ENCODE measurements at places on chromosomes 5 and 9. TPM values are rescaled to one million over a fixed set of nuclear protein-coding genes. Genes with fewer than 3 reads are reported as not detected.

DNA sequence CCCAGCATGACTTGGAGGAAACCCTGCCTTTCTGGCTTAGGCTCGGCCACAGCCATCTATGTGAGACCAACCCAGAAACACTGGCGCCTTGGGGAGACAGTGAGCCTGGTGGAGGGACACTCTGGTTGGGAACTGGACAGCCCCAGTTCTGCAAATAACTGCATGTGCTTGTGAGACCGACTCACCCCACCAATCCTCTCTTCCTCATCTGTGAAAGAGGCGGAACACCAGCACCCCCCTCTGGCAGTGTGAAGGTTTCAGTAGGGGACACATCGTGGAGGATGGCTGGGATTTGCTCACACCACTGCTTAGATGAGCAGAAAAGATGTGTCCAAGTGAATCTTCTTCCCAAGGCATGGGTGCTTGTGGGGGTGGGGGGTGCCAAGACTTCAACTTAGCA lies 43.4 kb upstream of the N4BP3 start:
- DNase-seq: peak; percentile 73

GRCh38 chr9:130194378-130194932 lies 22.3 kb downstream of the NCS1 start:
- DNase-seq: no peak

DIPK1B gene
- 0.21 TPM for total RNA-seq

DNA sequence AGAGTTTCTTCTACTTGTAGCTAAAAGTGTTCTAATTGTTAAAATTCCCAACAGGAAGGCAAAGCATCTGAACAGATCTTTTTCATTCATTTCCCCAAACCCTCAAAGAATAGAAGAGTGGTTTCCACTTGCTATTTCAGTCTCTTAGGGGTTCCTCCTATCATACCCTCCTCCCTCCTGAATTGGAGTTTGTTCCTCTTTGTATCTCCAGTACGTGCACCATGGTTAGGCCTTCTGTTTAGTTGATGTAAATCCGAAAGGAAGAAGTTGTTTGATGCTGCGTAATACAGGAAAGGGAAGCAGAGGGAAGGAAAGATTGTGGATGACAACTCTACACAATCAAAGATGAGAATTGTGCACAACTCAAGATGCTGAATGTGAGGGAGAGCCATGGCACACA lies 303.6 kb downstream of the PIK3R1 start:
- no peak for DNase-seq

FAM221B gene
- total RNA-seq: not detected

ODF2 gene
- total RNA-seq: 73.5 TPM

SLC6A3 gene
- total RNA-seq: not detected

ENTPD2 gene
- 0.19 TPM for total RNA-seq

CFAP77 gene
- total RNA-seq: not detected

STPG3 gene
- not detected for total RNA-seq

- no peak for DNase-seq
These were observed 313.0 kb upstream of the RIOK2 start for GRCh38 chr5:97496037-97496436.

GRCh38 chr5:93394301-93394700 lies 186.7 kb downstream of the NR2F1-AS1 start:
- no peak for DNase-seq

- DNase-seq: peak; percentile 39
These were observed 442.4 kb upstream of the ZNF462 start for GRCh38 chr9:106420511-106420944.

- DNase-seq: no peak
These were observed 192.7 kb downstream of the TENT4A start for GRCh38 chr5:6905883-6906282.

MLANA gene
- not detected for total RNA-seq

GRCh38 chr9:98465799-98466198 lies 210.3 kb upstream of the TBC1D2 start:
- no peak for DNase-seq

NDUFA8 gene
- total RNA-seq: 57.2 TPM

- no peak for DNase-seq
These were observed 47.2 kb upstream of the FCHO2 start for GRCh38 chr5:72908664-72909063.

- DNase-seq: no peak
These were observed 58.5 kb upstream of the SUB1 start for GRCh38 chr5:32526810-32527209.

DNA sequence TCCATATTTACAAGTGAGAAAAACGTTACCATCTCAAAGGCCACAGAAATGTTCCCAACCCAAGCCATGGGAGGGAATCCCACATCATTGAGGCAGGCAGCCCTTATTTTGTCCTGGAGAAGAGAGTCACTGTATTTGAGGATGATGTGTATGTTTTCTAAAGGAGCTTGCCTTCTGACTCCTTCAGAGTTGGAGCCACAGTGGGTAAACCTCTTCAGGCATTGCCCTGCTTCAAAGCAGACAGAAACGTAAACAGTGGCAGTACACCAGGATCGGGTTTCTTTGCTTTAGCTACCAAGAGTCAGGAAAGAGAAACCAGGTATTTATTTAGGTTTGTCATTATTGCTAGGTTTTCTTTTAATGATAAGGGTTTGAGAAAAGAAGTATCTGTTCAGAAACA lies 45.7 kb downstream of the MUSK start:
- DNase-seq: no peak

- no peak for DNase-seq
These were observed at the start of gene ADAMTSL1 for GRCh38 chr9:18473652-18474279. ADAMTSL1 (plus strand) TSS chr9:18474153; CDS start chr9:18474233, 80 bp downstream.

DNA sequence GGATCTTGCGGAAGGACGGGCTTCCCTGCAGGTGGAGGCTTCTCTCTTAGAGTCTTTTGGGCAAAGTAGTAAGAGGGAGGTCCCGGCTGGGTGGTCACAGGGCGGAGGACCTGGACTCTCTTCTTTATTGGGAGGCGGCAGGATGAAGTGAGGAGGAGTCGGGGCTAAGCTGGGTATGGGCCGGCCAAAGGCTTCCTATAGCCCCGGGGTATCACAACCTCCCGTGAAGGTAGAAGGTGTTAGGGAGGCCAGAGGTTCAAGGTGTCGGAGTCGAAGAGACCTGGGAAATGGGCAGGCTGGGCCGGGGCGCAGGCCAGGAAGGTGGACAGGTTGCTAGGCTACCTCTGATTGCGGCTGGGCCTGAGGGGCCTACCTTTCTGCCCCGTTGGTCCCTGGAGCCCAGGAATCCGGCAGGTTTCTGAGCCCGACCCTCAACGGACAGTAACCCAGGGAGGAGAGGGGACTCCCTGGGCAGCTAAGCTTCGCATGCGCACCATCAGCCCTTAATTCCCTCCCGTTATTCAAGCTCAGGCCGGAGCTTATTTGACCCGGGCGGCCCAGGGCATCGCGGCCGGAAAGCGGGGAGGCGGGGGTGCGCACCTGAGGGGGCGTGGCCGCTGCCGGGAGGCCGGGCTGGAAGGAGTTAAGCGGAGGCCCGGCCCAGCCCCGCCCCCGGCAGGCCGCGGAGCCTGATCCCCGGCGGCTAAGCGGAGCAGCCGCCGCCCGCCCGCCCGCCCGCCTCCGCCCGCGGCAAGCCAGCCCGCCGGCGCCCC lies at the start of gene TESK1:
Gene TESK1, plus strand, starts transcription at position 685 of the 773 bp plus-strand sequence. CDS start 358 bp downstream, outside the sequence.
- DNase-seq: peak; percentile 93

SV2C gene
- 0.02 TPM for total RNA-seq

UNC5A gene
- total RNA-seq: not detected

- DNase-seq: no peak
These were observed 157.2 kb upstream of the ISL1 start for GRCh38 chr5:51225789-51226742.

DNA sequence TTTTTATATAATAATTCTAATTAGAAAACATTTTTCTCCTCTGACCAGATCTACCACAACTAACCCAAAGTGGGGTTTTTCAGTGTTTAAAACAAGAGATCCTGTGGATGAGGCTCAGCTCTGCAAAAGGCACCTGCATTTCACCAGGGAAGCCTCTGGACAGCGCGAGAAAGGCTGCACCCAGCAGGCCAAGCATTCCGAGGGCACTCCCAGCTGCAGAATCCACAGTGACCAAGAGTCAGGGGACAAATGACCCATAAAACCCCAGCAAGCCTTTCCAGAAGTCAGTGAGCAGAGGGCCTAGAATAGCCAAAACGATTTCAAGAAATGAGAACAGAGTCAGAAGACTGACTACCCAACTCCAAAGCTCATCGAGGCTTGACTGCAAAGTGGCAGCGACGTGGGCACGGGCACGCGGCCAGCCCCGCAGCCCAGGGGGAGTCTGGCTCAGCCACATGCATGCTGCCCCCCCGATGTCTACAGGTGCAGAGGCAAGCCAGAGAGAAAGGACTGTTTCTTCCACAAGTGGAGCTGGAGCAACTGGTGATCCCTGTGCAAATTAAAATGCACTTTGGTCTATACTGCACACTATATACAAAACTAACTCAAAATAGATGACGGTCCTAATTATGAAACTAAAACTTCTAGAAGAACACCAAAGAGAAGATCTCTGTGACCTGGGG lies 26.2 kb downstream of the TPPP start:
- DNase-seq: no peak

GRCh38 chr9:7324152-7324598 lies 475.4 kb downstream of the DMAC1 start:
- DNase-seq: no peak

FAT2 gene
- total RNA-seq: not detected

IL4 gene
- 0.77 TPM for total RNA-seq

DNA sequence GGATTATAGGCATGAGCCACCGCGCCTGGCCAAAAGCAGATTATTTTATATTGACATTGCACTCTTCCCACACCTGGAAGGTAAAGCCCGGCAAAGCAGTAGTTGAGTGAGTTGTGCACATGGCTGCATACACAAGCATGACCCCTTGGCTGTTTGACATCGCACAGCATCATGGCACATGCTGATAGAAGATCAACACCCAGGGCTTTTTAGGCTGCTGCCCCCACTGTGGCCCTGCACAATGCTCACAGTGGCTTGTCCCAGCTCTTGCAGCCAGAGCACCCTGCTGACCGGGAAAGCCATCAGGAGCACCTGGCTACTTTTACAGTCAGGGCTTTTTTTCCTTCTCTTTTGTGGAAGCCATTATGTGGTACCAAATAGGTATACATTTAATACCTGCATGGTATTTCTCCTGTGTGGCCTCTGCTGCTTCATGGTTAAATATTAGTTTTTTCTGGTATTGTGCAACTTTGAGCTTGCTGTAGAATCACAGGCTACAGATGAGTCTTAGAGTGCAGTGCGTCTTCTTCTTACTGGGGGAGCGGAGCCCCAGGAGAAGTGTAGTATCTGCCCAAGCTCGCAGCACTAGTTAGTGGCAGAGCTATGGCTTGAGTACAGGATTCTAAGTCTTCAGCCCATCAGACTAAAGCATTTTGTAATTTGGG lies 264.5 kb downstream of the AOPEP start:
- DNase-seq: no peak

- DNase-seq: peak; percentile 18
These were observed 3.5 kb downstream of the IFNA2 start for GRCh38 chr9:21381448-21382339.

GRCh38 chr9:22028394-22028793 lies 19.3 kb upstream of the CDKN2B start:
- no peak for DNase-seq
